ENCODE measurements at places on chromosomes 2 and 18. TPM values are rescaled to one million over a fixed set of nuclear protein-coding genes. Genes with fewer than 3 reads are reported as not detected.

DNA sequence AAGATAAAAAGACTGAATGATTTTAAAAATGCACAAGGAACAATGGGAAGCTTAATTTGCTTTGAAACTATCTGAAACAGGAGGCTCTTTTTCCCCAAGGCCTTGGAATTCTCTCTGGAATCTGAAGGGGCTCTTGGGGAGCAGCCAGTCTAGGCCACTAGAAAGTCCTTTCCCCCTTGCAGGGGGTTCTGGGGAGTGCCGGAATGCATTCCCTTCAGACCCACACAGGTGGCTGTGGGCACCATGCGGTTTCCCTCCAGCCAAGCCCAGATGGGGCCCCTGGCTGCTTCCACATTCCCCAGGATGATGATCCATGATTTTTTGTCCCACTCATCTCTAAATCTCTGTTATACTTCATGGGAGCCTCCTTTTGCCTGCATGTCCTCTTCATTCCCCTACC lies 10.7 kb downstream of the GPR45 start:
- no peak for DNase-seq

The CCDC141 gene
- not detected for total RNA-seq

DNA sequence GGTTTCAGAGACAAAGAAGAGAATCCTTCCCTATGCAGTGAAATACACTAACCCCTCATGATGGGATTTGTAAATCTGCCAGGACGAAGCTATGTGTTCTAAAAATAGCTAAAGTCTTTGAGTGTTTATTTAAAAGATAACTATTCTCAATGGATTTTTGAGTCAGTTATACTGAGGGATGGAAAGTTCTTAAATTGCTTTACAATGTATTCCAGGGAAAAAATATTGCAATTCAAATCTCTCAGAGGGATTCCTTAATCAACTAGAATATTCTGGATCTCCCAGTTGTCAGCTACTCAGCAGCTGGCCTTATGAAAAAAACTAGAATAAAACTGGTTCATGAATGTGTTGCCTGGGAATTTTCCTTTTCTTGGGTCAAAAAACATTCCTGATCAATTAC lies 312.4 kb downstream of the PLCL1 start:
- no peak for DNase-seq

DNA sequence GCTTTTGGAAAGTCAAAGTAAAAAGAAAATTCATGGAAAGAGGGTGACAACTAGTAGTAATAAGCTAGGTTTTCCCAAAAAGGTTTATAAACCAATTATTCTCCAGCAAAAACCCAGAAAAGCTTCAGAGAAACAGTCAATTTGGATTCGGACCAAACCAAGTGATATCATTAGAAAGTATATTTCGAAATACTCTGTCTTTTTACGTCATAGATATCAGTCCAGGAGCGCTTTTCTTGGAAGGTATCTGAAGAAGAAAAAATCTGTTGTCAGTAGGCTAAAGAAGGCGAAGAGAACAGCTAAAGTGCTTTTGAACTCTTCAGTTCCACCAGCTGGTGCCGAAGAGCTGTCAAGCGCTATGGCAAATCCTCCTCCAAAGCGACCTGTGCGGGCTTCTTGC lies 36.6 kb downstream of the ZDBF2 start:
- DNase-seq: no peak

GRCh38 chr2:183204397-183204796 lies 80.2 kb downstream of the NUP35 start:
- no peak for DNase-seq

Measured in osteoblast (primary cell).